Stimulated activated CD8-positive, alpha-beta memory T cell treated with anti-CD3 and anti-CD28 coated beads, Interleukin-12 subunit alpha, Interleukin-12 subunit beta, amount 100 ng/mL, for 4 hours (primary cell): ENCODE measurements at places on chromosomes 6 and 20.

- DNase-seq: no peak
Observed at GRCh38 chr20:44756011-44756688, 10.5 kb downstream of the KCNK15 start.

DNA sequence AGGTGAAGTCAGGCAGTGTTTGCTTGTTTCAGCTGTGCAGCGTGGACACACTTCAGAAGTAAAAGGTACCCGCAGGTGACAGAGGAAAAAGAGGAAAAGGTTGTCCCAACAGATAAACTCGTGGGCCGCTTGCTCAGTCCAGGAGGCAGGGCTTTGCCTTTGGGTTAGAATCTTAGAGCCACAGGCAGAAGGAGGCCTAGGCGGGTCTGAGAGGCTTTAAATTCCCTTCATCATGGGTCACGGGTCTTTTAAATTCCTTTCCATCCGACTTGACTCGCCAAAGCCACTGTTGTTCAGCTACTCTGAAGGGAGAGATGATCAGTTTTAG, 48.2 kb downstream of the AGPAT4 start:
- DNase-seq: no peak

GRCh38 chr20:45974896-45975565, 3.0 kb upstream of the ZNF335 start:
- no peak for DNase-seq

GRCh38 chr6:19713411-19713810, 123.8 kb upstream of the ID4 start:
- no peak for DNase-seq

GRCh38 chr6:11575408-11576033, 38.0 kb downstream of the TMEM170B start:
- peak; percentile 4 for DNase-seq

DNA sequence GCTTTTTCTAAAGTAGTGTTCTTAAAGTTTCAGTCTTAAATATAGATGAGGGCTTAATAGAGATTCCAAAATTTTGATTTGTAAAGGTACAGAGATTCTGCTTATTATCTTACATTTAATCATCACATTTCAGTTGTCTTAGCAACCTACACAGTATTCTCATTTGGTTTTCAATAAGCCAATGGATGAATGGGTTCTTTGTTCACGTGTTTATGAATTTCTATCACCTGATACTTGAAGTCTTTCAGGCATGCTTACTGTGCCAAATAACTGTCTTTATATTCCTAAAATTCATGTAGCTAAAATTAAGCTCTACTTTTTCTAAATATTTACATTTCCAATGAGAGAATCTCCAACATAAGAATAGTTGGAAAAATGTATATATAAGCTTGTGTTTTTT, 152.7 kb downstream of the EYA4 start:
- no peak for DNase-seq

DNA sequence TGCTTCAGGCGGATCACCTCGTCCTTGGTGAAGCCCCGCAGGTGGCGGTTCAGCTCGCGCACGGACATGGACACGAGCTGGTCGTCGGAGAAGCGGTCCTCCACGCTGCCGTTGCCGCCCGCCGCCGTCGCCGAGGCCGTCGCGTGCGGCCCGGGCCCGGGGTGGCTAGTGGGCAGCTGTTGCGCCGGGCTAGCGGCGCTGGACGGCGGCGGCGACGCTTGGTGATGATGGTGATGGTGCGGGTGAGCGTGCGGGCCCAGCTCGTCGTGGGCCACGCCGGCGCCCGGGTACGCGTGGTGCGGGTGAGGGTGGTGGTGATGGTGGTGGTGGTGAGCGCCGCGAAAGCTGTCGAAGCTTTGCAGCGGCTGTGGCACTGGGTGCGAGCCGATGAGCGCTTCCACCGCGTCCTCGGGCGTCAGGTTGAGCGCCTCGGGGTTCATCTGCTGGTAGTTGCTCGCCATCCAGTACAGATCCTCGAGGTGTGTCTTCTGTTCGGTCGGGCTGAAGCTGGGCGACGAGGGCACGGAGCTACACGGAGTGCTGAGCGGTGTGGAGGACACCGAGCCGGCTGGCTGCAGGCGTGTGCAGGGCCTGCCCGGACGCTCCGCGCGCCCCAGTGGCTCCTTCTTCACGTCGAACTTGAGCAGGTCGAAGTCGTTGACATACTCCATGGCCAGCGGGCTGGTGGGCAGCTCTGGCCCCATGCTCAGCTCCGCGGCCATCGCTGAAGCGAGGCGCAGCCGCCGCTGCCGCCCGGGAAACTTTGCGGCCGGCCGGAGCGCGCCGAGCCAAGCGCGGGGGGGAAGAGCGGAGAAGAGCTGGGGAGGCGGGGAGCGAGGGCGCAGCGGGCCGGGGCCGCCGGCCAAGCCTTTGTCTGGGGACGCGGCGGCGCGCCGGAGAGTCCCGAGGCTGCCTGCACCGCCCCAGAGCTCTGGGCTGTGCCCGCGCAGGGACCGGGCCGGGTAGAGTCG, 622 bp downstream of the MAFB start:
- DNase-seq: no peak

DNA sequence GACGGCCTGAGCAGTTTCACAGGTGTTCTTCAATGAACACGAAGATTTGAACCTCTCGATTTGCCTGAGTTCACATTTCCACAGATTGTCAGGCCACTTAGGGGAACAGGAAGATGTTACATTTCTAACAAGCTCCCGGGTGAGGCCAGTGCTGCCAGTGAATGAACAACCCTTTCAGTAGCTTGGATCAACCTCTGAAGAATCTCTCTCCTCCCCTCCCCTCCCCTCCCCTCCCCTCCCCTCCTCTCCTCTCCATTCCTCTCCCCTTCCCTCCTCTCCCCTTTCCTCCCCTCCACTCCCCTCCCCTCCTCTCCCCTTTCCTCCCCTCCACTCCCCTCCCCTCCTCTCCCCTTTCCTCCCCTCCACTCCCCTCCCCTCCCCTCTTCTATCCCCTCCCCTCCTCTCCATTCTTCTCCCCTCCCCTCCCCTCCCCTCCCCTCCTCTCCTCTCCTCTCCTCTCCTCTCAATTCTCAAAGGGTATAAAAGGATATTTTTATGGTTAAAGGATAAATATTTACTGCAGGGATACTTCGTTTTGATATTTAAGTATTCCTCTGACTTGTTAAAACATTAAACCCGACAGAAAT, 114.1 kb upstream of the INSM1 start:
- no peak for DNase-seq

DNA sequence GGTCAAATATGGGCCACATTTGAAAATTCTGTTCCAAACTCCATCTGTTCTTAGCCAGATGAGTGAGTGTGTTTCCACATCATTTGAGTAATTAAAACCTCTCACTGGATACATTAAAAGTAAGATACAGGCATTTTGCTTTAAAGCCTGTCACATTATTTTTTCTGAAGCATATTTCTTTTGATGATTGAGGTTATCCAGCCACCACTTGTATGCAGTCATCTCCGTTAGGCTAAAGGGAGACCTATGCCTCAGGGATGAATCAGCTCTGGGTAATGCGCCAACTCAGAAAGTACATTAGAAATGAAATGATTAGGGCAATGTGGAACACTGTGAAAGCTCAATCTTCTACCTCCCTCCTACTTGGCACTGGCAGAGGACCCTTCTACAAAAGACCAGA, 90.7 kb downstream of the SNAP25 start:
- no peak for DNase-seq

DNA sequence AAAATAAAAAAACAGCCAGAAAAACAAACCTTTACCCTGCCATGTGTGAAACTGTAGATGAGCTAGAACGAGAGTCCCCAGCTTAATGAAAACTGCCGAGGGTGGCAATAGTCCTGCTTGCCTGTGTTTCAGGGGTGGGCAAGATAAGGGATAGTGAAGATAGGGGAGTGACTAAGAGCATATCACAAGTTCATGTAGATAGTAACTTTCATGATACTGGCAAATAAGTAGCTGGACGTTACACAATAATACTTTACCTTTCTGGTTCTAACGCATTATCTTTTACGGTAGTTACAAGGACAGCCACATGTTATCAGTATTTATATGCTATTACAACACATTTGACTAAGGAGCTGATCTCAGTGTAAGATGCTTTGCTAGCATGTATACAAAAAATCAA, 9.3 kb upstream of the FBXO9 start:
- no peak for DNase-seq

- DNase-seq: no peak
Observed at GRCh38 chr6:80217794-80218193, 111.3 kb downstream of the BCKDHB start.

DNA sequence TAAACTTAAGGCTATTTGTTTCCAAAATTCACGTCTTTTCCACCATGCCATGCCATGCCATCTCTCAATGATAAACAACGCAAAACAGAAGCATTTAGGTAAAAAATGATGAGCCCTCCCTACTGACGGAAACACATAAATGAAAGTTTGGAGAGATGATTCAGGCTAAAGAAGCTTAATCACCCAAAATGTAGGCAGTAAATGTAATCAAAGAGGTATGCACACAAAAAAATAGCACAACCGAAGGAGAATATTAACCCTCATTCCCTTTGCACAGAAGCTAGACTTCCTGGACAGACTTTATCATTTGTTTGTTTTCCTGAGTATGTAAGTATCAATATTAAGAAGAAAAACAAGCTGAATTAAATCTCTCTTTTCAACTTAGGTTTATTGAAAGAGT, 28.8 kb downstream of the DCDC2 start:
- no peak for DNase-seq

DNA sequence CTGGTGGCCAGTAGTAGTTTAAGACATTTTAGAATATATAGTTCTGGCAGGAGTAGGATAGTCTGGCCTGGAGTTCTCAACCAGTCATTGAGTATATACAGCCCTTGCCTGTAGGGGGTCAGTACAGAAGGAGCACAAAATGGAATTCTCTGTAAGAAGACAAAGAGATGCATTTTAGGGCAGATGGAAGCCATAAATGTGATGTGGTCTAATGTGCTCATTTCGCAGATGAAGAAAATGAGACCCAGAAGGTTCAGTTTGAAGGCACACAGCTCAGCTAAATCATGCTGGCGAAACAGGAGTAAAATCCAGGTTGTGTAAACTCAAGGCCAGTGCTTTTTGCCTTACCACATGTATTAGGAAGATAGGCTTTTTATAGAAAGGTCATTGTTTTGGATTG, 29.6 kb downstream of the QKI start:
- DNase-seq: no peak

- no peak for DNase-seq
Observed at GRCh38 chr6:107542192-107542668, 52.3 kb downstream of the SOBP start.

GRCh38 chr6:132354517-132355167, 46.6 kb downstream of the MOXD1 start:
- DNase-seq: peak; percentile 17

GRCh38 chr6:2841264-2842138, at the start of gene SERPINB1:
TSS of gene SERPINB1 (minus strand) at chr6:2841863. CDS start at chr6:2840586, 1,277 bp downstream.
- peak; percentile 69 for DNase-seq

GRCh38 chr20:24718696-24719095, 230.4 kb upstream of the CST7 start:
- DNase-seq: no peak

DNA sequence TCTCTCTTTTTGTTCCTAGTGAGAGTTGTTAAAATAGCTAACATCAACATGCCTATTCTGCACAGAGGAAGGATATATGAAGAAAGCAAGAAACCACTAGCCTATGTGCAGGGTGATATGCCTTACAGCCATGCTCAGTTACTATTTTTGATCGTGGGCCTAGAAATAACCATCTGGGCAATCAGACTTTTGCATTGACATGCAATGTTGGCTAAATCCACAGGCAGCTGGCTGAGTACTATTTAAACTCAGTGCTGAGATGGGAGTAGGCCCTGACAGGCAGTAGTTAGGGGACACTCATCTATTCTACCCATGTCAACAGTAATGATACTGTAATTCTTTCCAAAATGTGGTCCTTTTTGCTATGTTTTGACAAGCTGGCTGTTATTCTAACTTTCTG, 89.6 kb downstream of the HDGFL1 start:
- DNase-seq: no peak

GRCh38 chr6:34055223-34055933, 90.5 kb downstream of the GRM4 start:
- DNase-seq: peak; percentile 29

DNA sequence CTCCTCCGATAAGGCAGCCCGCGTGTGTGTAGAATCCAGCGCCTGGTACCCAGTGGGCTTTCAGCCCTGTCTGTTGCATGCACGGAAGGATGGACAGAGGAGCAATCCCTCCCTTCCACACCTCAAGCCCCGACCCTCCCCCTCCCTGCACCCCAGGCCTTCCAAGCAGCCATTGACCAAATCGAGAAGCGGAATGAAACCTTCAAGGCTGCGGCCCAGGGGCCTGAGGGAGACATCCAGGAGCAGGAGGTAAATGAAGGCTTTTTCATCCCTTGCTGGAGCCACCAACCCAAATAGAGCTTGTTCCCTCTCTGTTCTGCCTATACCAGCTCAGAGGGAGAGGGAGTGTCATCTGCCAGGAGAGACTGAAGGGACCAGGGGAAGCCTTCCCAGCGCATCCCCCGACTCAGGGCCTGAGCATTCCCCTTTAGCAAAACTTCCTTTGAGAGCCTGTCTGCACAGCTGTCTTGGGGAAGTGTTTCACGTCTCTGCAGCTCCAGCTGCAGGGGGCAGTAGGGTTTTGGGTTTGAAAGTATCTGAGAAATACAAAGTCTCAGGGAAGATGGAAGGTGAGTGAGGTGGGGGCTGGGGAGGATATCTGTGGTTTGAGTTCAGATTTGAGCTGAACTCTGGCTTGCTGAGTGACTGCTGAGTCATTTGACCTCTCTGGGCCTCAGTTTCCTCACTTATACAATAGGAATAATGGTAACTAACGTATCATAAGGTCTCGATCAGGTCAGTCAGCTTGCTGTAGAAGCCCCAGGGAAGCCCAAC, 16.1 kb downstream of the FGD2 start:
- DNase-seq: peak; percentile 23

DNA sequence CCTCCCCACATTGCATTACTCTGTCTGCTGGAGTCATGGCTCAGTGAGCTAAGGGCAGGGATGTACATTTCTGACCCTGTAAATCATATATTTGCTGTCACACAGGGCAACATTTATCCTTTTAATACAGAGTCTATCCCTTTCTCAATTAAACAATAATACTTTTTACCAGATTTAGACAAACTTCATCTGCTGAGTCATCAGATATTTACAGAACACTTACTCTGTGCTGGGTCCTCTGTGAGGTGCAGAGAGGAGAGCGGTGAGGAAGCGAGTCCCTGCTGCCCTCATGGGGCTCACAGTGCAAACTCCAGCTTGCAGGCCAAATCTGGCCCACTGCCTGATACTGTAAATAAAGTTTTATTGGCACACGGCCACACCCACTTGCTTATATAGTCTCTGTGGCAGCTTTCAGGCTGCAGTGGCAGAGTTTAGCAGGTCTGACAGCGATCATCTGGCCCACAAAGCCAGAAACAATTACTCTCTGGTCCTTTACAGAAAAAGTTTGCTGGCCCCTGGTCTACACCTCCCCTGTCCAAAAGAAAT, 144.5 kb downstream of the CDH26 start:
- DNase-seq: no peak
